ENCODE measurements at places on chromosomes 6 and 20. TPM values are rescaled to one million over a fixed set of nuclear protein-coding genes. Genes with fewer than 3 reads are reported as not detected.

ZBTB12 gene
- not detected for total RNA-seq

GRCh38 chr6:84766799-84767525 is 2.6 kb upstream of the TBX18 start:
- H3K4me1 ChIP-seq = no peaks in the 10 kb centered on the region
- no peaks in the 10 kb centered on the region for H3K36me3 ChIP-seq
- peaks cover 71% of the 10 kb centered on the region for H3K27me3 ChIP-seq
- no peak overlapping the region for H3K27ac ChIP-seq

GRCh38 chr6:105251689-105252088 is 71.9 kb upstream of the POPDC3 start:
- DNase-seq = no peak
- H3K27ac ChIP-seq = no peak overlapping the region
- H3K4me1 ChIP-seq = no peaks in the 10 kb centered on the region
- no peaks in the 10 kb centered on the region for H3K27me3 ChIP-seq
- H3K36me3 ChIP-seq = no peaks in the 10 kb centered on the region

- no peak for DNase-seq
- H3K4me3 ChIP-seq = no peak overlapping the region
- no peak overlapping the region for H3K27ac ChIP-seq
- no peaks in the 10 kb centered on the region for H3K4me1 ChIP-seq
- no peaks in the 10 kb centered on the region for H3K27me3 ChIP-seq
- no peaks in the 10 kb centered on the region for H3K36me3 ChIP-seq
Observed at GRCh38 chr20:41377275-41377674, 10.7 kb upstream of the EMILIN3 start.

Measured in gastrocnemius medialis (tissue), 4 donors.